ENCODE measurements at places on chromosomes 16 and 17.

- no peak for DNase-seq
Observed at GRCh38 chr17:39064819-39065218, 86.6 kb downstream of the PLXDC1 start.

- DNase-seq, result no peak
Observed at GRCh38 chr16:61148930-61149329, 887.3 kb downstream of the CDH8 start.

- DNase-seq, result no peak
Observed at GRCh38 chr16:49503256-49504022, 129.8 kb downstream of the C16orf78 start.

- no peak for DNase-seq
Observed at GRCh38 chr17:51234162-51234561, 25.7 kb downstream of the MBTD1 start.

DNA sequence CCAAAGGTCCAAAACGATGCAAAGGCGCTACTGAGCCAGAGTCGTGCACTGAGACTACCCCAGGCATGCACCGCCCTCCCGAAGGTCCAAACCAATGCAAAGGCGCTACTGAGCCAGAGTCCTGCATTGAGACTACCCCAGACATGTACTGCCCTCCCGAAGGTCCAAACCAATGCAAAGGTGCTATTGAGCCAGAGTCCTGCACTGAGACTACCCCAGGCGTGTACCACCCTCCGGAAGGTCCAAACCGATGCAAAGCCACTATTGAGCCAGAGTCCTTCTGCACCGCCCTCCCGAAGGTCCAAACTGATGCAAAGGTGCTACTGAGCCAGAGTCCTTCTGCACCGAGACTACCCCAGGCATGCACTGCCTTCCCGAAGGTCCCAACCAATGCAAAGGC lies 27.1 kb downstream of the SLC43A2 start:
- no peak for DNase-seq

DNA sequence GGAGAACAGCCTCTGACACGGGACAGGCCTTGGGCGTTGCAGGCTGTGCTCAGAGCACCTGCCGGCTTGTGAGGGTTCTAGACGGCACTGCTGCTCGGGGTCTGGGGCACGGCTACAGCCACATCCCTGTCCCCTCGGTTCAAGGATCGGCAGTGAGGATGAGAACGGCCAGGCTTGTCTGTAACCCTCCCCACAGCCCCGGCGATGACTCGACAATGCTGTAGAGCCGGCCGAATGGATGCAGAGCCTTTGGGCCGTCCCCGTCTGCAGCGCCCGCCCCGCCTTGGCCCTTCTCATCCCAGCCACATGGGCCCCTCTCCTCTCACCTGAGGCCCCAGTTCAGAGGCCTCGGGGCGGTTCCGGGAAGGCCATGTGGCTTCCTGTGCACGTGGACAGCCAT lies 49.0 kb upstream of the METRNL start:
- no peak for DNase-seq

DNA sequence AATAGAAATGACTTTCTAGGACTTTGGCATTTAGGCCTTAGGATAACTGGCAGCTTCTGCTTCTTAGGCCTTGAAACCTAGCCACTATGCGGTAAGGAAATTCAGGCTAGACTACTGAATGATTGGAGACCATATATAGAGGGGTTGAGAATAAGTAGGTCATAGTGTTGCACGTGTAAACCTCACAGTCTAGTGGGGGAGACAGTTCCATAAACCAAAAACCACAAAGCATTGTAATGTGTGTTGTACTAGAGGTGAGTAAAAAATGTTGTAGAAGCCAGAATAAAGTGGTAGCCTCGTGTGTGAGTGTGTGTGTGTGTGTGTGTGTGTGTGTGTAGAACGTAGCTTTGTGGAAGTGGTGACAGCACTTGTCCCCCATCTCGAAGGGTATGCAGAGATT lies 188.5 kb downstream of the MAP2K6 start:
- DNase-seq, result no peak

- DNase-seq, result no peak
Observed at GRCh38 chr16:84462296-84463210, 41.9 kb downstream of the MEAK7 start.

GRCh38 chr16:80369138-80369958 lies 171.4 kb upstream of the DYNLRB2 start:
- no peak for DNase-seq

DNA sequence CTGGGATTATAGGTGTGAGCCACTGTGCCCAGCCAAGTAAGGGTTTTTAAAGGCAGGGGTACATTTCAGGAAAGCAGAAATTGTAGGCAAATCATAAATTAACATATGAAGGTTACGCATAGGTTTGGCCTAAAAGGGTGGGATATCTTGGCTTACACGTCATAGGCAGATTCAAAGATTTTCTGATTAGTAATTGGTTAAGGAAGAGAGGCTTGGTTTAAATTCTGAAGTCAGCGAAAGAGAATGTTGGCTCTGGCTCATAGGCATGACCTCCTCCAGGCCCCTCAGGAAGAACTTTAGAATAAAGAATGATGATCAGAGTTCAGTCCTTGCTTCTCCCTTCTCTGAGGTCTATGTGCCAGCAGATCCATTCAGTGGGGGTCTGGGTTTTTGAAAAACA lies 124.8 kb upstream of the RBBP6 start:
- no peak for DNase-seq

DNA sequence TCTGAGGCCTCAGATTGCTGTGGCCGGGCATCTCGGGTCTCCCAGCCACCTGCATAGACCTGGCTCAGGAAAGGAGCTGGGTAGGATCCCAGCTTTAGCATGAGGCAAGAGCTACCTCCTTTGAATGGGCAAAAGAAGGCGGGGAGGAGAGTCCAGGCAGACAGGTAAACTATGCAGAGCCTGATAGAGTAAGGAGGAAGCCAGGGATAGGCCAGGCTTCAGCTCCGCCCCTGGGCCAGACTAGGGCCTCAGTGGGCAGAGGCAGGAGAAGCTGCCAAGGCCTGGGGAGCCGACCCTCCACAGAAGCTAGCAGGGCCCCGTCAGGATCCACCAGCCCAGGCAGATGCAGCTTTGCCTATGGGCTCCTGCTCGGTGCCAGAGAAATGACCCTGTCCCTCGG lies 22.6 kb upstream of the UBE2G1 start:
- DNase-seq, result no peak

- no peak for DNase-seq
Observed at GRCh38 chr16:11290102-11290893, 9.2 kb upstream of the PRM1 start.

DNA sequence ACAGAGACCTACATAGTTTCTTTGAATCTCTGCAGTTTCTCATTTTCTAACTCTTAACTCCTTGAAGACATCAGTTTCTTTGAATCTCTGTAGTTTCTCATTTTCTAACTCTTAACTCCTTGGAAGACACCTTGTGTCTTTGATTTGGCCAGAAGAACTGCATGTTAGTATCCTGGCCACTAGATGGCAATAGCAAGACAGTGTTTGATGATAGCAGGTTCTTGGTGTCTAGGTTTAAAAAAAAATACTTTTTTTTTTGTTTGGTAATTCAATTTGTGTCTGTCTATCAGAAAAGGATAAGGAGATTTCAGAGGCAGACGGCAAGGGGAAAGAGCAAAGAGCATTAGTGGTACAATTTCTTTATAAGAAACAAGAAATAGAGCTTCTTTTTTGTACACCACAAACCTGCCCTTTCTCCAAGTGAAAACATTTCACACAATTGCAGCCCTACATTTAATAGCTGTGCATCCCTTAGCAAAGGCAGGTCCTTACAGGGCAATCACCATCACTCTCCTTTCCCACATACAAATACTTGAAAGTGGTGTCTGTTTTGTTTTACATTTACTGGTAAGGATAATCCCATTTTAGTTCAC lies 1324.9 kb upstream of the CDH8 start:
- DNase-seq, result no peak

DNA sequence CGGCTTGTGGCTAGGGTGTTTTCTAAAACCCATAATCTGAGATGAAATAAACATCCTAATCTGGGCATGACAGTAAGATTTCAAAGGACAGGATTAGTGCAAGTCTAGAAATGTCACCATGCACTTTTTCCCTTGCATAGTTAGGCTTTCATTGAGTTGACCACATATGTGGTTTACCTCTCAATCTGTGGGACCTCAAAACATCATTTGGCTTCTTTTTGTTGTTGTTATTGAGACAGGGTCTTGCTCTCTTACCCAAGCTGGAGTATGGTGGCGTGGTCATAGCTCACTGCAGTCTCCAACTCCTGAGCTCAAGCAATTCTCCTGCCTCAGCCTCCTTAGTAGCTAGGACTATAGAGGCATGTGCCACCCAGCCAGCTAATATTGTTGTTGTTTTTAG lies 197.8 kb downstream of the CEP112 start:
- DNase-seq, result no peak

DNA sequence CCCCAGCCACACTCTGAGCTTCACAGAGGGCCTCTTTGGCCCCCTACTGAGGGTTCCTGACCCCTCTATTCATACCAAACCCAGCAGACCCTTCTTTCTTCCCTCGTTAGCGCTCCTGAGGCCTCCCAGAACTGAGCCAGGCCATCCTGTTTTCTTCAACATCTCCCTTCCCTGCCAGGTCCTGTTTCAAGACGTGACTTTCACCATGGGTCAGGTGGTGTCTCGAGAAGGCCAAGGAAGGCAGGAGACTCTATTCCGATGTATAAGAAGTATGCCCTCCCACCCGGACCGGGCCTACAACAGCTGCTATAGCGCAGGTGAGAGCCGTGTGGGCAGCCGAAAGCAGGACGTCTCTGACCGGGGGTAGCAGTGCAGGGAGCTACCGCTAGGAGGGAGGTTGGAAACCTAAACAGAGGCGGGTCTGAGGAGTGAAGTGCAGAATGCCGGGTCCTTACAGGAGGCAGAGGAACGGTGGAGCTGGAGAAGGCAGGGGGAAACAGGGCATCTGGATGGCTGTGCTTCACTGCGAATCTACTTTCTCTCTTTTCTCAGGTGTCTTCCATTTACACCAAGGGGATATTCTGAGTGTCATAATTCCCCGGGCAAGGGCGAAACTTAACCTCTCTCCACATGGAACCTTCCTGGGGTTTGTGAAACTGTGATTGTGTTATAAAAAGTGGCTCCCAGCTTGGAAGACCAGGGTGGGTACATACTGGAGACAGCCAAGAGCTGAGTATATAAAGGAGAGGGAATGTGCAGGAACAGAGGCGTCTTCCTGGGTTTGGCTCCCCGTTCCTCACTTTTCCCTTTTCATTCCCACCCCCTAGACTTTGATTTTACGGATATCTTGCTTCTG lies 1.3 kb upstream of the SENP3 start:
- no peak for DNase-seq

DNA sequence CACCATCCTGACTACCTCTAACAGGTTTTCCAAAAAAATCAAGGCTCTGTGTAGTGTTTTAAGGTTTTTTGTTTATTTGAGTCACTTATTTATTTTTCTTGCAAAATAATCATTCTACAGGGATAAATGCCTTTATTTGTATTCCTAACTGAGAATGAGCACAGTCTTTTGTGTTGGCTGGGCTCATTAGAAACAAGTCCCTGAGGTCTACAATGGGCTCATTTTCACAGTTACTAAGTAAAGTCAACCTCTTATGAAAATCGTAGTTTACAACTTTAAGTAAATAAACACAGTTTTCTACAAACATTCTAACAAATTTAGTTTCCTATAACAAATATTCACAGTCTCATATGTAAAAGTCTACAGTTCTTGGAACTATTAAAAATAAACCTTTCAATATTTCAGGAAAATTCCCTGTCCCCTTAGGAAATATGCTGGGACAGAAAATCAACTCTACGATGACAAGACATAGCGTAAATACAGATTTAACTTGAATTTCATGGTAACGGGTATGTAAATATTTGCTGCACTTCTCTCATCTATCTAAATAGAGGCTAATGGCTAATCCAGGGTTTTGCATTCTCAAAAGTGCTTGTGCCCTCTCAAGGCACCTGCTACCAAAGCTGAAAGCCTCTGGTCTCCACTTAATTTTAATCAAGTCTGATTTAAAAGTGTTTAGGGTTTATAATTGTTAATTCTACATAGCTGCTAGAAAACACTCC lies 31.5 kb upstream of the CDH5 start:
- DNase-seq, result no peak

DNA sequence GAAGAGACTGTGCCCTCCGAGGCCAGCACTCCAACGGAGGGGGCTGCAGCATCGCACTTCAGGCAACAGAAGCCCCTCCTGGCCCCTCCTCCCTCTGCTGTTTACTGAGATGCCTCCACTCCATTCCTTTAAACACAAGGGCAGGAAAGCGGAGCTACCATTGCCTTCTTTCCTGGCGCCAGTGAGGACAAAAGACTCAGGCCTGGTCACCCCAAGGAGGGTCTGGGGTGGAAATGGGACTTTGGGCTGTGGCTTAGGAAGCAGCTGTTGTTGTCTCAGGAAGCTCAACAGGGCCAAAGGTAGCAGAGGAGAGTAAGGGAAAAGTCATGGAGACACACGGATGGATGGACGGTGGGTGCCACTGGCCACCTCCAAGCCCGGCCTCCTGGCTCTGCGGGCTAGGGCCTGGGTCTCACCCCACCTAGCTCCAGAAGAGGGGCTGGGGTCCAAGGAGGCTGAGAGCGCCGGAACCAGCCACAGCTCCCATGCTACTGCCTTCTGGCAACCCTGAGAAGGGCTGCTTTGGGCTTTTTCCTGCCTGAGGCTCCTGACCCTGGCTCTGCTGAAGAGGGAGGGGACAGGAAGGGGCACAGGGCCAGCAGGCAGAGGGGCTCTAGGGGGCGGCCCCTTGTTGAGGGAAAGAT lies 11.1 kb downstream of the CD300LG start:
- no peak for DNase-seq

DNA sequence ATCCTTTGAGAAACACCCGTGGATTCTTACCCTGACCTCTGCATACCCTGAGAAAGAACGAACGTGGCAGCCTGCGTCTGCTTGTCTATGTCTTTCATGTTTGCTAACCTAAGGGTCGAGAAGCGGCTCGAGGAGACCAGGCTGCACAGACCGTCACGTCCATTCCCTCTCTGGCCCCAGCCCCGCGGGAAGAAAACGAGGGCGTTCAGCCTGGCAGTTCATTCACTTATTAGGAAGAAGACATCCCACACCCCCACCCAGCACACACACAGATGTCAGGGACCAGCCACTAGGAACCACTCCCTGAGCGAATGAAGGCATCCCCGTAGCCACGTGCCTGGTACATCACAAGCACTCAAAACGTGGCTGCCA lies 655 bp upstream of the MTHFSD start:
- DNase-seq, result no peak

DNA sequence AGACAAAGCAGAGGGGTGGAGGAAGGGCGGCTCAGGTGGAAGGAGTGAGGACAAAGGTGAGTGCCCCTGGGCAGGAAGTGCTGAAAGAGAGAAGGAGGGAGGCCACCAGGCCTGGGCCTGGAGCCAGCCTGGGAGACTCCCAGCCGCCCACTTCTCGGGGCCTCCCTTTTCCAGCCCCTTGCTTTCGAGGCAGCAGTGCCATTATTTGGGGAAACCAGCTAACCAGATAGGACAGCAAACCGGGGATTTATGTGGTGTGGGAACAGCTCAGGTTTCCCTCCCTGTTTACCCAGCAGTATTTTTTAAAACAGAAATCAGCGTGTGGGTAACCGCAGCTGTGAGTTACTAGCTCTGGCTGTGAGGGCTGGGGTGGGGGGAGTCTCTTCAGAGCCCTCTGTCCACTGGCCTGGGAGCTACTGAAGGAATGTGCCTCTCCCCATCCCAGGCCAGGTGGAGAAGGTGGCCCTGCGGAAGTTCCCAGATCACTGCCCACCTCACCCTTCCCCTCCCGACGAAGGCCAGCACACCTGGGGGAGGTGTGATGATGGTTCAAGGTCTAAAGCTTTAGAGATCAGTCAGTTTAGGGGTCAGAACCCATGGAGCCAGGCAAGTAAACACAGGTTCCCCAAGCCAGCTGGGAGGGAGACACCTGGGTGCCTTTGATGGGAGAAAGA lies 8.4 kb upstream of the MEOX1 start:
- no peak for DNase-seq

GRCh38 chr16:52603015-52603414 lies 56.1 kb upstream of the TOX3 start:
- no peak for DNase-seq

- DNase-seq, result no peak
Observed at GRCh38 chr17:801660-802059, 19.5 kb downstream of the MRM3 start.

Data from esophagus squamous epithelium (tissue), 5 donors.